ELR (cell line): ENCODE measurements at places on chromosomes 4 and X.

DNA sequence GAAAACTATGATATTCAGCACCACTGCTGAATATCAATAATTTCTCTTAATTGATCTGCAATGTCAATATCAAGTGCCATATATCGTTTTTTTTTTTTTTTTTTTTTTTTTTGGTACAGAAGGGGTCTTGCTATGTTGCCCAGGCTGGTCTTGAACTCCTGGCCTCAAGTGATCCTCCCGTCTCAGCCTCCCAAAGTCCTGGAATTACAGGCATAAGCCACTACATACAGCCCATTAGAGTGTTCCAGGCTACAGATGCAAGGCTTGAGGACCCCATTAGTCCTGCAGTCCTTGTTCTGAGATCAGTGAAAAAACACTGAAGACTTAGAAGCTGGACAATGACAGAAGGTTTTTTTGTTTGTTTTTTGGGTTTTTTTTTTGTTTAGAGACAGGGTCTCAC, 48.3 kb downstream of the PPP3CA start:
- no peak for DNase-seq

GRCh38 chr4:46329118-46329976, 60.6 kb downstream of the GABRA2 start:
- DNase-seq: peak; percentile 0

DNA sequence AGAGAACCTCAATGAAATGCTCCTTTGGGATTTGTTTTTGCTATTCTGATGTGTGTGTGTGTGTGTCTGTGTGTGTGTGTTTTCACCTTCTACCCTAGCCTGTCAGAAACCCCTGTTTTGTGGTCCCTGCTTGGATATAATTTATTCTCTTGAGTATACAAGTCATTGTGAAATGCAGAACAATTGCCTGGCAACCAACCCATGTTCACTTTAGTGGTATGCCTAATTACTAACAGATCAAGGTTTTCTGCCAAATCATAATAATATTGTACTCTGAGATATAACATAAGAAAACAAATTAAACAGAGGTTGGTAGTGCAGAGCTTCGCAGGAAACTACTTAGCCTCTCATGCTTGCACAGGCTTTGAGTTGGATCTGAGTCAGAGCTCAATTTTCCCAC, 7.0 kb upstream of the TET2 start:
- no peak for DNase-seq

DNA sequence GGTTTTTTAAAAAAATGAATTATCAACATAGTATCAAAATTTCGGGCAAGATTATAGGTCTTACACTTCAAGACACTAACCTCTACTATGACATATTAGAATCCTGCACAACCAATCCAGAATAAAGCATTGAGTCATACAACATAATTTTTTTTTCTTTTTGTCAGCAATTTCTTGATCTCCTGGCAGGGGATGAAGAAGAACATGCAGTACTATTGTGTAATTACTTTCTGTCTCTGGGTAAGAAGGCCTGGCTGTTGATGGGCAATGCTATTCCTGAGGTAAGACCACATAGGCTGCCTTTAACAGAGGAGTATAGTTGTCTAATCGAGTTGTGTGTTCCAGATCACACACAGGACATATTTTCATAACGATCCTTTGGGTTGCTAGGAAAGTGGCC, 67.5 kb downstream of the FBXL5 start:
- no peak for DNase-seq

GRCh38 chrX:12951595-12951975, 23.3 kb upstream of the TMSB4X start:
- no peak for DNase-seq

GRCh38 chrX:118156953-118157608, 40.5 kb upstream of the KLHL13 start:
- DNase-seq: no peak

- DNase-seq: no peak
Observed at GRCh38 chr4:141609243-141609642, 27.1 kb upstream of the IL15 start.

- DNase-seq: no peak
Observed at GRCh38 chrX:149908308-149908707, 21.1 kb upstream of the HSFX4 start.

- no peak for DNase-seq
Observed at GRCh38 chr4:173647902-173648301, 117.9 kb upstream of the HAND2 start.

GRCh38 chrX:21798677-21799219, 40.7 kb upstream of the MBTPS2 start:
- DNase-seq: peak; percentile 54

- DNase-seq: no peak
Observed at GRCh38 chrX:27917713-27918500, 63.3 kb downstream of the DCAF8L1 start.

DNA sequence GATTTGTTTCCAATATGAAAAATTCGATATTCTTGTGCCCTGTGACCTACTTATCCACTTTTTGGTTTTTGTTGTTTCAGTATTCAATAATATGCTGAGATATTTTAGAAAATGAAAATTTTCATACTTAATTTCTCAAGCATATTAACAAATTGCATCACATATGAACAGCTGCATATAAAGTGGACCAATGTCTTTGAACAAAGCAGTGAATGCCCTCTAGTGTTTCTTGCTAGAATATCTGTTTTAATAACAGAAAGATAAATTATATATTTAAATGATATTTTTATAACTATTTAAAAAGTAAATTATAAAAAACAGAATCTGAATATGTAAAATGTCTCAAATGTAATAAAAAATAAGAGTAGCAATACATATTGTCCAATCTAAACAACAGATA, 31.7 kb upstream of the INTU start:
- DNase-seq: peak; percentile 47

DNA sequence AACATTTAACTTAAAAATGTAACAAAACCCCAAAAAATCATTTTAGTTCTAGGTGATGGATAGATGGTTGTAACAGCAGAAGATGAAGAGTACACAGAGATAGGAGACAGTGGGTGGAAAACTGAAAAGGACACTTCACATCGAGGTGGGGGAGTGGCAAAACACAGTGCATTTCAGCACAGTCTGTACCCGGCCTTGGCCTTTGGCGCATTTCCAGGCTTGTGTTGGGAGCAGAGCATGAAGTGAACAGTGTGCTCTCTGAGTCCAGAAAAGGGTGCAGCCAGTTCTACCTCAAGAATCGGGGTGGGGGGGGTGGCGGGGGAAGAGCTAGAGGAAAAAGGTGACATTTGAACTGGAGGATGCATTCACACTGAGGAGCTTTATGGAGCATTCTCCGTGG, 4.3 kb downstream of the TSPYL2 start:
- no peak for DNase-seq

DNA sequence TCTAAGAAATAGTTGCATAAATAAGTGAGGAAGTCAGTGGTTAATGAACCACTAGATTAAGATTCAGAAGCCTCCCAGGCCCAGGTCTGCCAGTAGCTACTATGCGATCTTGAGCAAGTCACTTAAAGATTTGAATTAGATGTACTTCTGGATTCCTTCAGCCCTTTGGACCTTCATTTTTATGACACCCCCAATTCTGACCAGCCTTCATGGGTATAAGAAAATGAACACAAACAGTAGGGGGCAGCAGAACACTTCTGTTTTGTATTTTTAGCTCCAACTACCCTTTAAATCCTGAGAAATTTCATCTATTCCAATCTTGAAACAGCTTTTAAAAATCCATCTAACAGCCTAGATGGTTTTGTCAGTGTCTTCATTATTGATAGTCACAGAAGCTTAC, 19.0 kb downstream of the TMEM47 start:
- peak; percentile 47 for DNase-seq

GRCh38 chr4:55884093-55884850, 30.8 kb downstream of the EXOC1 start:
- no peak for DNase-seq

DNA sequence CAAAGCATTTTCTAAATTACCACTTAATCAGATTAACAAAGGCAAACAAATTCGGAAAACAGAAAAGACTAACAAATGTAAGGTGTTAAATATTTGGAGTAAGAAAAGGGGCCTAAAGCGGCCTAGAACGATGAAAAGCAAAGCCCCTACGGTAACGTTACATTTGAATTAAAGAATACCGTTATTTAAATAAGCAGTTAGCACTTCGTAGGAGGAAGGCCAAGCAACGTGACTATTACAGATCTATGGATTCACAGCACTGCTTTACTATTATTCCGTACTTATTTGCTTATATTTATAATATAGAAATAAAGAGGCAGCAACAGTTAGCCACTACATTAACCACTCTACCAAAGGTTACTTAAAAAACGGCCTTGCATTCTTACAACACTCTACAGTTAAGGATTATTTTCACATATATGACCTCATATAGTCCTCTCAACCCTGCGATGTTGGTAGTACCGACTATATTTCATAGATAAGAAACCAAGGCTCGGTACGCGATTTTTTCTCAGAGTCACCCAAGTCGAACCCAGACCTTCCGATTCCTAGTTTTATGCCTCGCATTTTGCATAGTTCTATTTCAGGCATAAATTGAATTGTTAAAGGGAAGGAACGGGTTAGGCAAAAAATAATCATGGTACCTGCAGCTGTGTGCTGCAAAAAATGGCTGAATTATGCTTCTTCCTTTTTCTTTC, 2.9 kb downstream of the KLHL15 start:
- peak; percentile 41 for DNase-seq

GRCh38 chrX:54492340-54492739, 3.7 kb downstream of the FGD1 start:
- DNase-seq: peak; percentile 73

GRCh38 chr4:152970102-152970820, 34.1 kb downstream of the FHDC1 start:
- peak; percentile 89 for DNase-seq

DNA sequence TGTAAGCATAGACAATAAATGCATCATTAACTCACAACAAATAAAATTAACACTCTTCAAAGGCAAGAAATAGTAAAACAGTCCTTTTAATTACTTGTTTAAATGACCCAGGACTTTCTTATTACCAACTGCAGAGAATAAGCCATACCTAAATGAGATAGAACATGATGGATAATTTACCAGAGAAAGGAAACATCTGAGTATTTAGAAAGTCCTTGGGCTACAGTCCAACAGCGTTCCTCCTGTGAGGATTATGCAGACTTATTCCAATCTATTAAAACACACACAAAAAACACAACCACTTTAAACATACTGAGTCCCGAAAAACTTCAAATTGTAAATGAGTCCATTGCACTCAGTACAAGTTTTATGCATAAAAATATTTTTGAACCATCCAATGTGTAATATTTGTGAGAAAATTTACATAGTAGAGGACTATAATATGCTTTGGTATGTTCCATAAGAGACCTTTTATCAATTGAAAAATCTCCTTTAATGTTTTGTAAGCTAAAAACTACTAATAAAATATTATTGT, 129.2 kb downstream of the NR3C2 start:
- no peak for DNase-seq

DNA sequence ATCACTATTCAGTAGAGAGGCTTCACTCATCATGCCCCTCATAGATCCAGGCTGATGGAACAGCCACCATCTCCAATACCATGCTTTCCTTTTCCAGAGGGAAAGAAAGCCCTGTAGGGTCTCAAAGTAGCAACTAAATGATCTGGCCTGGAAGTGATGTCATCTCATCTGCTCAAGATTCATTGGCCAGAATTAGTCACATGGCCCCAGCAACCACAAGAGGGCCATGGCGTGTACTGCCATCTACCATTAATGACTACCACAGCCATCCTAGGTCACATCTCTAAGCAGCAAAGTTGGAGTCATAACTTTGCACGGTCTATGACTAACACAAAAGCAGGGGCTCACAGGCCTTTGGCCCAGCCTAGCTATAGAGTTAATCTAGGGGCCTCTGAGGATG, 194.8 kb downstream of the KIT start:
- DNase-seq: no peak

GRCh38 chr4:87838890-87839591, 6.3 kb downstream of the MEPE start:
- peak; percentile 61 for DNase-seq

- no peak for DNase-seq
Observed at GRCh38 chr4:1408418-1408817, 2.2 kb upstream of the NKX1-1 start.

DNA sequence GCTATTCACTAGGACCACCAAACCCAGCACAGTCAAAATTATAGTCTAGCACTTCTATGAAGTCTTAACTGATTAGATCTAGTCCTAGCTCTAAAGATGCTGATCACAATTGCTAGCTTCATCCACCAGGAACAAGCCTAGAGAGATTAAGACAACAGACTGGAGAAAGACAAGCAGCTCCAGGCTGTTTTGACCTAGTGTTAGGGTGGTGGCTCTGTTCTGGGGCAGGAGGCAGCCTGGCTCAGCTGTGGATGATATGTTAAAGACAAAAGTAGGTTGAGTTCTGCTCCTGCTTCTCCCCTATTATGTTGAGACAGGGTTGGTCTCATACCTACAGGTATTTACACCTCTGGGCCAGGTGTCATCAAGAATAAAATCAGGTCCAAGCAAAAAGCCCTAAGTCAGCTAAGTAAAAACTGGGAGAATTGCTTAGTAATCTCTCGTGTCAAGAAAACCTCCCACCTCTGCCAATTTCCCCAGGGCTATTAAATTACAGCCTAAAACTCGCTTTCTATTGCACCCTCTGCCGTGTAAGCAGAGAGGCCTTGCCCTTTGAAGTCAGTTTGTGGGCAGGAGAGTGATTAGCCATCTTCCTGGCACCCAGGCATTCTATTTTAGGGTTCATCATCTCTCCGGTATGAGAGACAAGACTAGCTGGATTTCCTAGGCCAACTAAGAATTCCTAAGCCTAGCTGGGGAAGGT, 39.9 kb downstream of the RAB40AL start:
- DNase-seq: peak; percentile 65

GRCh38 chr4:105815701-105816100, 79.6 kb upstream of the NPNT start:
- DNase-seq: no peak

- DNase-seq: no peak
Observed at GRCh38 chr4:123166023-123166422, 230.6 kb upstream of the SPRY1 start.

DNA sequence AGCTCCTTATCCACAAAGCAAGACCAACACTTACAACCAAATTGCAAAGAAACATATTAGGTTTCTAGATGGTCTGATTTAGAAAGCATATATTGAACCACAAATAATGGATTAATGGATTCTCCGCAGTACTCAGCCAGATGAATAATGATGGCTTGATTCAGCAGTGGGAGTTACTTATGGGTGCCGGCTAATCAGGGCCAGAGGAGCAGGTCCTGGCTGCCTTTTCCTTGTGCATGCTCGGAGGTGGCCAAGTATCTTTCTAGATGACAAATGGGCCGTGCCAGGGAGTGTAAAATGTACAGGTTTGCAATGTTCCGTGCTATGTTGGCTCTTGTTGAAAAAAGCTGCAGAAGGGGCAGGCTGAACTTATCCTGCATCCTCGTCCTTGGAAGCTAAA, 70.2 kb downstream of the VCX3A start:
- DNase-seq: no peak

DNA sequence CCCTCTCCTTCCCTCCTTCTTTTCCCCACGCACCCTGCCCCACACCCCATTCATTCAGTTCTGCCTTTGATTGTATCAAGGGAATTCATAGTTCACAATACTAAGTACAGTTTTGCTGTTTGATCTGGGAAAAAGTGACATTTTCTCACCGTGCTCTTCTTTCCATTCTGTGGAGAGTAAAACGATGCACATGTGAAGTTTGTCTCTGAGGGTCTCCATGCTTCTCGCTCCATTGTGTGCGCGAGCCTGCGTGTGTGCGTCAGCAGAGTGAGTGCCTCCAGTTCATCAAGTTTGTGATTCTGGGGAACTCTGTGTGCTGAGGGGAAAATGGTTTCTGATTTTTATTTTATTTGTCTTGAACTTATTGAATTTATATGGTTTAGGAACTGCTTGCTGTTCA, 1.9 kb downstream of the STK26 start:
- no peak for DNase-seq

- DNase-seq: peak; percentile 57
Observed at GRCh38 chr4:82948647-82949204, 48.2 kb downstream of the THAP9 start.
